Body of pancreas (tissue), 4 donors: ENCODE measurements at places on chromosomes 6 and 20. TPM values are rescaled to one million over a fixed set of nuclear protein-coding genes. Genes with fewer than 3 reads are reported as not detected.

GRCh38 chr20:53826597-53827291 lies 233.1 kb upstream of the ZNF217 start:
- H3K4me1 ChIP-seq: peaks cover 43% of the 10 kb centered on the region
- peak; percentile 30 for DNase-seq
- H3K27ac ChIP-seq: no peak overlapping the region
- H3K36me3 ChIP-seq: no peaks in the 10 kb centered on the region
- H3K27me3 ChIP-seq: no peaks in the 10 kb centered on the region
- H3K4me3 ChIP-seq: no peak overlapping the region

DNA sequence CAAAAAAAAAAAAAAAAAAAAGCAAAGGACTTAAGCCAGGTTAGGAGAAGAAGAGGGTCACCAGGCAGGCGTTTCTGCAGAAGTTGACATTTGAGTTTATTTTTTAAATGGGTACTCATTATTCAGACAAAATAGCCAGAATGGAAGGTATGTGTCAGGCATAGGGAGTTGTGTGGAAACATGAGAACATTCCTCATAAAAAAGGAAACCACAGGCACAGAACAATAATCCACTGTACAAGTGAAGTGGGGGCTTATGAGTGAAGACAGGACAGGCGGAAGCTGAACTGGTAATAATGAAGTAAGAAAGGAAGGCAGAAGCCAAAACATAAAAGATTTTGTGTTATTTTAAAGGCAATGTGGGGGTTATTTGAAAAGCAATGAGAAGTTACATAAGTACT lies 104.6 kb downstream of the EPB41L2 start:
- H3K4me3 ChIP-seq: no peak overlapping the region
- H3K36me3 ChIP-seq: no peaks in the 10 kb centered on the region
- no peak for DNase-seq
- H3K27ac ChIP-seq: no peak overlapping the region

DNA sequence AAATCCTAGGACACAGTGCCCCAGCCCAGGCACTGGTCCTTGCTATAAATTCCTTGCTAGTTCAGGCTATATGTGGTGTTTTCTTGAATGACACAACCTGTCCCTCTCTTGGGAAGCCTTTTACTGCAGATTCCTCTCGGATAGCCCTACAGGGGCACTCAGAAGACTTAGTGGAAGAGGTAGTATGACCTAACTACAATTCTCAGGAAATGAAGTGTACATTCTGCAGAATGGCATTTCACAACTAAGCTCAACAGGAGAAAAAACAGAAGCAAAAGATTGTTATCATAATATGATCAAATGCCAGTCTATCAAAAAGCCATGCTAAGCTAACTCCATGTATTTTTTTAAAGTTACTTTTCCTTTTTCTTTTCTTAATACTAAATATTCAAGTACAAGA lies 66.3 kb upstream of the FBXL4 start:
- no peaks in the 10 kb centered on the region for H3K36me3 ChIP-seq
- H3K4me1 ChIP-seq: no peaks in the 10 kb centered on the region
- no peaks in the 10 kb centered on the region for H3K27me3 ChIP-seq
- DNase-seq: no peak
- H3K27ac ChIP-seq: no peak overlapping the region

The GSTA2 gene
- 73.7 TPM for total RNA-seq

DNA sequence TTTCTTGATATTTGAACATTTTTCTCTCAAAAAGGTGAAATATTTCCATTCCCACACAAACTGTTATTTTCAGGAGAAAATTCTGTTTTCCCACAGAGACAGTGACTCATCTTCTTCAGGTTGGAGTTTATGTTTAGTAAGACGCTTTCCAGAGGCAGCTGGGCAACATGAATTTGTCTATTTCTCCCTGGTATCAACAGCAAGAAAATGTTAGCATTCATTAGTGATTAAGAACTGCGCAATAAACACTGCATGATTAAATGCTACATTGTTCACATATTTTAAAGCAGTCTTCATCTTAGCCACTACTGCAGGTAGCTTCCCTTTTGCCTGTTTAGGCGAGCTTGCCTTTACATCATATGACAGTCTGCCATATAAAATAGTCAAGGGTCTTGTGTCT lies 295.7 kb downstream of the C6orf118 start:
- H3K4me1 ChIP-seq: no peaks in the 10 kb centered on the region
- H3K36me3 ChIP-seq: no peaks in the 10 kb centered on the region
- H3K27me3 ChIP-seq: no peaks in the 10 kb centered on the region
- DNase-seq: no peak
- H3K27ac ChIP-seq: no peak overlapping the region

DNA sequence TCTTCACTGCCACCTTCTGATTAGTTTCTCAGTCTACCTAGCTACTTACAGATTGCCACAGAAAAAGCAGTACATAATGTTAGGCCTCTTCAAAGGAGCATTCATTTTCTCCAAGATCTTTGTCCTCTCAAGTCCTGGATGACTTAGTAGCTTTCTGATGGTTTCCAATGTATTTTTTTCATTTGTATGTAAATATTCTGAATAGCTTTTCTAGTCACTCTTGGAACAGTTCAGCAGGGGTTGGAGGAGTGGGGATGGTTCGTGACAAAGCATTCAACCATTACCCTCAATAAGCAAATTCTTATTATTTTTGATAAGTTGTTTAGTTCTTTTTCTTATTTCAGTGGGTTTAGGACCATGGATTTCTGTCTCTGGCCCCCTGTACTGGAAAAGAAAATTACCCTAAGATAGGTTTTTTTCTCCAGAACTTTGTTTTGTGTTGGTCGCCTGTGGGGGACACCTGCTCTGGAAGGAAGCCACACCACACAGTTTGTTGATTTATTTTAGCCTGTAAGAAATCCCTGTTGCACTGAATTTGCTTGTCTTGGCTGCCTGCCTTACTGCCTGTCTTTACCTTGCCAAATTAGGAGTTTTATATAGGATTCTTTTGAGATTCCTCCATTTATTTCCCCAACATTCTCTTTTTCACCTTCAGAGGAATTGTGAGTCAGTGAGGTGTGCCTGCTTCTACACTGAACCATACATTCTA lies 247.9 kb downstream of the RFPL4B start:
- DNase-seq: no peak
- no peaks in the 10 kb centered on the region for H3K4me1 ChIP-seq
- no peak overlapping the region for H3K27ac ChIP-seq
- no peaks in the 10 kb centered on the region for H3K36me3 ChIP-seq

DNA sequence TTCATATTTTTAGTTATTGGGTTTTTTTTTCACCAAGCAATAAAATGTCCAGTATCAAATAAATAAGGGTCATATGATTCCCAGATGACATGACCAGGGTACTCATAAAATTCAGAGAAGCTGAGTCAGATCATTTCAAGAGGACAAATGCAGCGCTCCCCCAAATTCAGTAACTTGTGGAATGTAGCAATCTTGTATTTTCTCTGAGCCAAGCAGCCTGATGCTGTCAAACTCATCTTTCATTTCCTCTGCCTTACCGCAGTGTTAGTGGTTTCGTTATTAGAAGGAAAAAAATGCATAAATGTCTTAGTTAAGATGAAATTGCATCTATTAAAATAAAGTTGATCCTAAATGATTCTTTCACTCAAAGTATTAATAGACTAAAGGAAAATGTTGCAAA lies 57.8 kb upstream of the EDN1 start:
- no peak overlapping the region for H3K27ac ChIP-seq
- DNase-seq: no peak
- no peaks in the 10 kb centered on the region for H3K27me3 ChIP-seq
- no peak overlapping the region for H3K4me3 ChIP-seq
- peaks cover 6% of the 10 kb centered on the region for H3K4me1 ChIP-seq
- H3K36me3 ChIP-seq: no peaks in the 10 kb centered on the region

The GPLD1 gene
- 0.66 TPM for total RNA-seq

The BANF2 gene
- total RNA-seq: not detected

The ARMC2 gene
- 1.6 TPM for total RNA-seq

GRCh38 chr20:23061734-23062561 lies 12.5 kb upstream of the THBD start:
- peaks cover 4% of the 10 kb centered on the region for H3K4me1 ChIP-seq
- no peak overlapping the region for H3K4me3 ChIP-seq
- H3K36me3 ChIP-seq: no peaks in the 10 kb centered on the region
- no peak overlapping the region for H3K27ac ChIP-seq

The TPX2 gene
- not detected for total RNA-seq

DNA sequence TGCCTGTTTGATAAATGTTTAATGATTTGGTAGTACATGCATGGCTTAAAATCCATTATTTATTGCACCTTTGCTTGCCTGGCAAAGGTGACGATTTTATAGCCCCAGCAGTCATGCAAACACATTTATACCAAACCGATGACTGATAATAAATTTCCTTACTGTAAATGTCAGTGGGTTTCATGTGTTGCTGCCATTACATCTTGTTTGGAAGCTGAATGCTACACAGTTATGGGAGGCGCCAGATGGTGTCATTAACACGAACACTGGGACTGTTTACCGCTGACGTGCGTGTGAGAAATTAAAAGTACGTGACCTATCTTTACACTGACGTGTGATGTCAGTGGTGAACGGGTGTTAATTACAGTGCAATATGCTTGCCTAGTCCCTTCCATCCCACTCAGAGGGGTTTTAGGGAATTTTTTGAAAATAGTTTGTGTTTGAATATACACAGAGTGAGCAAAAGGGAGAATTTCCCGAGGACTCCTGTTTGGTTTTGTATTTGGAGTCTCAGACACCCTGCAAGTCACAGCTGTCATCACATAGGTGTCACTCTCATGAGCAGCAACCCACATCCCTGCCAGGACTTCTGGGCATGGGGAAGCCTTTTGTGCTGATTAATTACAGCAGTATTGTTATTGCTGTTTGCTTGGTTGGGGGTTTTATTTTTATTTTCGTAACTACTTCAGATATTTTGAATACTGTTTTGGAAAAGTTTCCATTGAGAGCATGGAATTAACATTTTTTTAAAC lies 151.8 kb upstream of the INSM1 start:
- H3K27me3 ChIP-seq: no peaks in the 10 kb centered on the region
- no peak for DNase-seq
- no peak overlapping the region for H3K4me3 ChIP-seq
- H3K4me1 ChIP-seq: no peaks in the 10 kb centered on the region

The COL9A1 gene
- not detected for total RNA-seq

- H3K27ac ChIP-seq: no peak overlapping the region
- no peak for DNase-seq
- H3K27me3 ChIP-seq: no peaks in the 10 kb centered on the region
These were observed 29.1 kb downstream of the BFSP1 start for GRCh38 chr20:17502105-17502504.

The SSTR4 gene
- not detected for total RNA-seq

The PPIL4 gene
- 14.5 TPM for total RNA-seq

The MLN gene
- not detected for total RNA-seq

The RING1 gene
- 28.3 TPM for total RNA-seq

DNA sequence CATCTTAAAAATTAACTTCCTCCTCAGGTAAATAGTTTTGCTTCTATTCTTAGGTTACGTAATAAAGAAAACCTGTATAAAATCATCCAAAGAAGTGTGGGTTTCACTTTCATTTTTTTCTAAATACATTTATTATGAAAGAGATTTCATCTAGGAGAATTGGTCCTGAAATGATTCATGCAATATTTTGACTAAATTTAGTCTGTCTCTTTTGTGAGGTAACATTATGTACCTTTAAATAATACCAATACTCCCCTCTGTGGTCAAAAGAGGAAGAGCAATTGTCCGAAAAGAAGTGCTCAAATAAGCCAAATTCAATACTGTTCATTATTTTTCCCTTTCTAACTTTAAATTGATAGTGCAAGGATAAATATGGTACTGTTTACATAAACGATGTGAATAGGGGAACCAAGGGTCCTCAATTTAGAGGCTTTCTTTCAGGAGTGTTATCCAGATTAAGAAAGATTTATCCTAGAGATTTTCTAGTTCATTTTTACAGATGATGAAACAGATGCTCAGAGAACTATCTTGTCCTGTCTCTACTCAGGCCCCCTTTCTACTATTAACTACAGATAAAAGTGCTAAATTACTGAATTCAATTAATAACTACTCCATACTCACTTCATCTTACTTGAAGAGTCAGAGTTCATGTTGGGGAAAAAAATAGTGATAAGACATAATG lies 26.2 kb downstream of the CYP39A1 start:
- H3K4me3 ChIP-seq: no peak overlapping the region
- H3K36me3 ChIP-seq: no peaks in the 10 kb centered on the region
- no peak for DNase-seq
- H3K27ac ChIP-seq: no peak overlapping the region

The ADGB gene
- total RNA-seq: not detected

The COL20A1 gene
- not detected for total RNA-seq

DNA sequence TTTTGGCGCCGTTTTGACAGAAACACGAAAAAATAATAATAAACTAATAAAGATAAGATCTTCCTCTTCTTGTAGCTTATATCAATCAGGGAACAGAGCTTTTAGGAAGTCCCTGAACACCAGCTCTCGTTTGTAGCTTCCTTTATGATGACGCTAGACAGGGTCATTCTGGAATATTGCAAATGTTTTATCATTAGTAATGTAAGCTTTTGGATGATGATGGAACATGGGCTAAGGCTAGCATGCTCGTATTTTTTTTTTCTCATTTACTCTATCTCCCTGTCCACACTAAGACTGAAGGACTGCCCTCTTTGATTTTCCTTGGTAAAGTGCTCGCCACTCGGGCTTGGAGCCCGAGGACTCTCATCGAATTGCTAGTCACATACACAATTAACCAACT lies 22.1 kb upstream of the POM121L2 start:
- peaks cover 7% of the 10 kb centered on the region for H3K4me1 ChIP-seq
- H3K36me3 ChIP-seq: no peaks in the 10 kb centered on the region
- DNase-seq: no peak
- no peak overlapping the region for H3K4me3 ChIP-seq

- H3K27me3 ChIP-seq: no peaks in the 10 kb centered on the region
- no peaks in the 10 kb centered on the region for H3K4me1 ChIP-seq
- no peak for DNase-seq
- H3K36me3 ChIP-seq: no peaks in the 10 kb centered on the region
- H3K4me3 ChIP-seq: no peak overlapping the region
These were observed 367.5 kb downstream of the NRN1 start for GRCh38 chr6:5639193-5639592.
